ENCODE measurements at places on chromosomes 11 and 22.

- DNase-seq: no peak
Measured at GRCh38 chr11:78605296-78605695, 30.6 kb upstream of the NARS2 start.

DNA sequence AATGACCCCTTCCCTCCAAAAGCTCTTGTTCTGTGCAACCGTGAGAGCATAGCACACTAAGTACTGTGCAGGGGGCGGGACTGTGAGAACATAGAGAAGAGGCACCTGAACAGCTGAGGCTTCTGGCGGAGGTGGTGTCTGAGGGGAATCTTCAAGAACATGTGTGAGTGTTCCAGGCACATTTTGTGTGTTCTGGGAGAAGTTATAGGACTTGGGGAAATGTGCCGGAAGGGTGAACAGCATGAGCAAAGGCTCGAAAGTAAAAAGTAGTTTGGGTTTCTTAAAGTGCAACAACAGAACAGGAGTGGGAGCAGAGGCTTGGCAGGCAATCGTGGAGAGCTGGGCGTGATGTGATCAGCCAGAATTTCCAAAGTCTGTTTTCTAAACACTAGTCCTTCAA, 12.4 kb upstream of the SYN3 start:
- DNase-seq: no peak

GRCh38 chr22:26471522-26471921, 12.1 kb downstream of the HPS4 start:
- DNase-seq: no peak

GRCh38 chr22:38228873-38229740, 27.3 kb downstream of the MAFF start:
- no peak for DNase-seq

DNA sequence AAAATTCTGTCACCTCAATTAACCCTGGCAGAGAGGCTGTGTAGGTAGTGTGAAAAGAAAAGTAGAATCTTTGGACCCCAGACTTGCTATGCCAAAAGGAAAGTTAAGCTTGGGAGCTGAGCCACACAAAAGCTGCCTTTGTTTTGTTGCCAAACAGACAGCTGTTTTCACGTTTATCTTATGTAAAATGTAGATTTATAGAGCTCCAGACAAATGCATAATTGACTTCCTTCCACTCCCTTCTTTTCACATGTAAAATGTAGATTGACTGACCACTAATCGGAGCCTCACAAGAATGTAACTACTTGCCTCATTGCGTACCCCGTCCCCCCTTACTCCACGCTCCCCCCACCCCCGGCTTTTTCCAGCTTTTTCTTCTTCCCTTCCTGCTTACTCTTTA, 2302.2 kb upstream of the RAG2 start:
- no peak for DNase-seq

- DNase-seq: no peak
Measured at GRCh38 chr11:69770540-69770939, 4.6 kb downstream of the FGF4 start.

- DNase-seq: no peak
Measured at GRCh38 chr11:61959114-61959513, 8.3 kb downstream of the FTH1 start.

GRCh38 chr11:16925561-16926065, 88.6 kb downstream of the PLEKHA7 start:
- DNase-seq: no peak
